ENCODE measurements at places on chromosomes 13 and 19. TPM values are rescaled to one million over a fixed set of nuclear protein-coding genes. Genes with fewer than 3 reads are reported as not detected.

Gene GNA15
- 1.4 TPM for polyA plus RNA-seq

Gene SPC24
- polyA plus RNA-seq: 5.9 TPM

Gene STX10
- 60.5 TPM for polyA plus RNA-seq

Gene EPSTI1
- polyA plus RNA-seq: 1.8 TPM

Gene CFAP97D2
- not detected for polyA plus RNA-seq

GRCh38 chr19:48182434-48182833 is 12.0 kb downstream of the ZSWIM9 start:
- no peak for DNase-seq

DNA sequence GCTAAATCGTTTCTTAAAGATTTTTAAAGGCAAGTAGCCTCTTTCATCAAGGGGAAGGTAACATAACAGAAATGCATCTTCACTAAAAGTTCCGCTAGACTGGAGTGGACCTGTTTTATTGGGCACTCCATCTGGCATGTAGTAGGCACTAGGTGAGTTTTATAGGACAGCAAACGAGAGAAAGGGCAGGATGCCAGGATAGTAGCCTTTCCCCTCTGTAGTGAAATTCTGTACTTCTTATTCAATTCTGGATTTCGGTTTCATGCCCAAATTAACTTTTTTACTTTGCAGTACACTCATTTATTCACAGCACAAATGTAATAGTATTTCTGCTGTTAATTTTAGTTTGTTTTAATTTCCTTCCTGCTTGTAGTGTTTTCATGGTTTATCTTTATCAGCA is 45.2 kb downstream of the GPR180 start:
- no peak for DNase-seq

GRCh38 chr19:29781386-29782259 is 30.2 kb upstream of the CCNE1 start:
- DNase-seq: no peak

GRCh38 chr19:35404879-35405622 is 34.2 kb downstream of the GPR42 start:
- no peak for DNase-seq

DNA sequence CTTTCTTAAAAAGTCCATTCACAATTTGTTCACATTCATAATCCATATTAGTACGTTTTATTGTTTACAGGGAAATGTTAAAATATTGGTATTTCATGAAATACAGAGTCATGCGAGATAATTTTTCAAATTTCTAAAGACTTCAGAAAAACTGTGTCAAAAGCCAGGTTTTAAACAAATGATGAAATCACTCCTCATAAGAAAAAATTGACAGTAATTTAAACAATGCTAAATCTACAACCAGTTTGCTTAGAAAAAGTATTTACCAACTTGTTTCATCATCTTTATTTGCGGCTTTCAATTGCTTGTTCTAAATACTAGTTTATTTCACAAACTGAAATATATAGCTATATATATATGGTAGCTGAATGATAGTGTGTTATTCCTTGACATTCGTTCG is 1.2 kb upstream of the NALCN start:
- DNase-seq: no peak

DNA sequence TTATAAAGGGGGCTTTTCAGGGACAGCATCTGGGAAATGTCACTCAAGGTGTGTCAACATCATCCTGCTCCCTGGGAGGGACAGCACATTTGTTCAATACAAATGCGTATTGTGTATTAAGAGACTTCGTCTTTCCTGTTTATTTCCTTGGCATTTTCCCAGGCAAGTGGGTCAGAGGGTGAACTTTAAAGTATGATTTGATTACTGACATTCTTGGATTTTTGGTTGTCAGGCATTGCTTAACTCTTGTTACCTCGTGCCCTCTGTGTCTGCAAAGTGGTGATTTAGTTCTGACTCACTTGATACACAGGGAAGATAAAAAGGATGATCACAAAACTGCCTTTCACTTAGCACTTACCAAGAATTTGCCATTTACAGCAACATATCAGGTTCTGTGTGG is 292.7 kb downstream of the SUCLA2 start:
- DNase-seq: no peak
